ENCODE measurements at places on chromosomes 3 and 15.

DNA sequence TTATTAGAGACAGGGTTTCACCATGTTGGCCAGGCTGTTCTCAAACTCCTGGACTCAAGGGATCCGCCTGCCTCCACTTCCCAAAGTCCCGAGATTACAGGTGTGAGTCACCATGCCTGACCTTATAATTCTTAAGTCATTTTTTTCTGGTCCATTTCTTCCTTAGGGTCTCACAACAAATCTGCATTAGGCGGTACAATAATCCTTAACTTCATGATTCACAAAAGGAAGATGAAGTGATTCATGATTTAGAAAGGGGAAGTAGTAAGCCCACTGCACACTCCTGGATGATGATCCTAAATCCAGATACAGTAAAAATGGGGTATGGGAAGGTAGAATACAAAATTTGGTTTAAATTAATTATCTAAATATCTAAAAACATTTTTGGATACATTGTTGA, 45.0 kb upstream of the TKT start:
- DNase-seq = no peak

DNA sequence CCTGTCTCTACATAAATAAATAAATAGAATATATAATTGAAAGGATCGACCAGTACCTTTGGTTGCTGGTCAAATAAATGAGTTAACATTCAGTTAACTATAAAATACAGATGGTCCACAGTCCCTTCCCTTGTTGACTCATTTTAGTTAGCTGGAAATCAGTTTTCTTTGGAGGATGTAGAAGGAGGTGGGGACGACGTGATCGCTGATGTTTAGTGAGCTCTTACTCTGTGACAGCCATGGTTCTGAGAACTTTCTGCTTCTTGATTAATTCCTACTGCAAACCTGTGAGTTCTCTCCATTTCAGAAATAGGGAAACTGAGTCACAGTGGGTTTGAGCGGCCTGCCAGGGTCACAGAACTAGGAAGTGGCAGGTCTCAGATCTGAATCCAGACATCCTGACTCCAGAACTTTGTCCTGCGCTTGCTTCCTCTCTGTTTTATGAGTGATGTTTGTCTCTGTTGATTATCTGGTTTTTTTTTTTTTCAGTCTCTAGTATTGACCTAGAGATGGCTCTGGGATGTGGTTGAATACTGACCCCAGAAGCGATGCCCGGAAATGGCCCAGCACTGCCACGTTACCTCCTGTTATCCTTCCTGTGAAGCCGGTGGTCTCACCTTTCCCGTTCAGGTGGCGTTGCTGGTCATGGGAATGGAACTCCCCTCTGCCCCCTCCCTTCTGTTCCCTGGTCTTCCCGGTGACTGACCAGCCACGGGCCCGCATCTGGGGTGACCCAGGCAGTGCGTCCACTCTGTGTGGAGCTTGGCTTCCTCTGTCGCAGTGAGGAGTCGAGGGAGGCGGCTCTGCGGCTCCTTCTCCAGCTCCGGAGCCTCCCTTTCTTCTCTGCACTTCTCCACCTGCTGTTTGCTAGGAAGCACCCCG, 18.2 kb downstream of the SYNM start:
- DNase-seq = no peak

- no peak for DNase-seq
These were observed 608.4 kb upstream of the CFAP20DC start for GRCh38 chr3:59658274-59658673.

DNA sequence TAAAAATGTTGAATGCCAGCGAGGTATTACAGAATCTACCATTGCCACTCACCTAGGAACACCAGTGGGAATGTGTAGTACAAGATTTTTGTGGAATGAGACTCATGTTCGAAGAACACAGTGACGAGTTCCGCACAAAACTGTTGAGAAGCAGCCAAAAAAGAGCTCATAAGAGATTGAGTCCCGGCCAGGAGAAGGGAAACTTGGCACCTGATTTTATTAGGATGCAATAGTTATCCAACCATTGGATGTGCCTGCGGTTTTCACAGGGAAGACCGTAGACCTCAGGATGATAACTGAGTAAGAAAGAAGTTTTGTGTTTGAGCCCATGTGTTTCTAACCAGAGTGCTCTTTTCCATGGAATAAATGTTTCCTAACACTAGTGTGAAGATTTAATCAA, 88.9 kb downstream of the PTPRG start:
- DNase-seq = peak; percentile 95

DNA sequence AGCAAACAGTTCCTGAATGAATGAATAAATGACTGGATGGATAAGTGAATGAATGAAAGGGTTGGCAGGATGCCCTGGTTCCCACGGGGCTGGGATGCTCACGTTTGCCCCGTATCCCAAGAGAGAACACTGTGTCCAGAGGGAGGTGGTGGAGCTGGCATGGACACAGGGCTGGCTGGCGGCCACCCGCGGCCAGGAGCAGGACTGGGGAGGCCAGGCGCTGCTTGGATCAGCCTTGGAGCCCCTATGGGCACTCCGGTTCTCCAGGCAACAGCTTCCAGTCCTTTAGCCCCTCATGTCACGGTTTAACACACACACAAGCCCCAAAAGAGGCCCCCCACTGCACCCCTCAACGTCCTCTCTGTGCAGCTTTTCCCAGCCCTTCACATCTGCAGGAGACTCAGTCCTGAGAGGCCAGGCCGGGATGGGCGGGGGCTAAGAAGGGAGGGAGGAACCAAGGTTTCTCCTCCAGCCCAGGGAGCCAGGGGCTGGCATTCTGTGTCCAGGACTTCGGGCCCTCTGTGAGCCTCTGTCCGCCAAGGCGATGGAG, 86.0 kb upstream of the ALDH1L1 start:
- DNase-seq = no peak

- DNase-seq = peak; percentile 43
These were observed 81.7 kb downstream of the TAMM41 start for GRCh38 chr3:11764931-11765363.

DNA sequence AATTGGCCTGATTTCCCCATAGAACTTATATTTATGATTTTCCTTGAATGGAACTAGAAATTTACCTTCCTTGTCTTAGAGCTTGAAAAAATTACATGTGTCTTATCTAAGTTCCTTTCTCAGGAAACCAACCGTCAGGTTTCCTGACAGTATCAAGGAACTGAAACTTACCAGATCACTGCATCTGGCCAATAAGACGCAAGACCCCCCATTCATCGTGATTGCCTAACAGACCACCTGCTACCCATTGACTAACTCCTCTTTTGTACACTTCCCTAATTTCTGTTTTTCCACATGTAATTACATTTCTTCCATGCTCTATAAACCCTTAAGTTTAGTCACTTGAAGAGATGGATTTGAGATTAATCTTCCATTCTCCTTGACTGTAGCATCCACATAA, 517.2 kb upstream of the CBLB start:
- DNase-seq = no peak

DNA sequence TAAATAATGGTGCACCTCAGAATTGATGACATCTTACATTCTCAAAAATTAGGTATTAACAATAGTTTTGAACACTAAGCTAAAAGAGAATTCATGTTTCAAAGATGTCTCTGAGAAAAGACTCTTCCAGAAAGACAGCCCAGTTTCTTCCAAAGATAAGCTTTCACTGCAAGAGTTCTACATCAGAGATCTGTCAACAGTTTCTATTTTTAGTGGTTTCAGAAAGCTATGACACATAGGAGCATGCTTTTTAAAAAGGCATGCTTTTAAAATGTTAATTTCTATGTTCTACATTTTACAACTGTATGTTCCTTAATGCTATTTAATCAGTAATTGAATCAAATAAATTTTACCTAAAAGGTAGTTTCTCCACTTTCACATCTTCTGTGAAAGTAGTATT, 88.2 kb downstream of the PLOD2 start:
- DNase-seq = no peak

DNA sequence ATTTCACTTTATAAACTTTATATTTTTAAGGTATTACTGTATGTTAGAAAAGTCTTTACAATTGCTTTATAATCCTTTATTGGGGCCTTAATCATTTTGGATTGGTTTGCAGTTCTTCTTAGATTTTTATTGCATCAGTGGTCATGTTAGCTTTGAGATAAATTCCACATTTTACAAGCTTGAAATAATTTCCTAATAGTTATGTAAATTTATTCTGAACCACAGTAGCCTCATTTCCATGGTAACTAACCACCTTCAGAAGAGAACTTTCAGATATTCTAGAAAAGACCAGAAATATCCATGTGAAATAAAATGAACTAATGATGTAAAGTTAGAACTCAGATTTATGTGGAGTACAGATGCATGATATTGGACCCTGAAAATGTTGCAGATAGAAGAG, 94.2 kb downstream of the NEO1 start:
- no peak for DNase-seq

- DNase-seq = no peak
These were observed 246.0 kb upstream of the CBLB start for GRCh38 chr3:106114848-106115247.

DNA sequence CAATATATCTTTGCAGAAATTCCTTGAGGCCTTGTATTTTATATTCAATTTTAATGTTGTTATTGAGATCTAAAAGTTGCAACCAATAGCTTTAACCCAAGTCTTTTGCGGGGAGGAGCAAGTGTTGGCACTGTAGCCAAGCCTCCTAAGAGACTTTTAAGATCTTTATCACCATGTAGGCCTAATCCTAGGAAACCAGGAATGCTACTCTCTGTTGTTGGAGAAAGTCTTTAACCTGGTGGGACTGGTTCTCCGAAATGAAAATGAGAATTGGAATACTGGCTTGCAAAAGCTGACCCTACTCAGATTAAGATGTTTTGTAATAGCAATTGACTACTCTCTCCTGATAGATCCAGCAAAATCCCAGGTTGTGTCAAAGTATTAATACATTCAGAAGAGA, 25.8 kb downstream of the SHC4 start:
- no peak for DNase-seq

- DNase-seq = no peak
These were observed 64.9 kb downstream of the IQSEC1 start for GRCh38 chr3:13008155-13008995.

DNA sequence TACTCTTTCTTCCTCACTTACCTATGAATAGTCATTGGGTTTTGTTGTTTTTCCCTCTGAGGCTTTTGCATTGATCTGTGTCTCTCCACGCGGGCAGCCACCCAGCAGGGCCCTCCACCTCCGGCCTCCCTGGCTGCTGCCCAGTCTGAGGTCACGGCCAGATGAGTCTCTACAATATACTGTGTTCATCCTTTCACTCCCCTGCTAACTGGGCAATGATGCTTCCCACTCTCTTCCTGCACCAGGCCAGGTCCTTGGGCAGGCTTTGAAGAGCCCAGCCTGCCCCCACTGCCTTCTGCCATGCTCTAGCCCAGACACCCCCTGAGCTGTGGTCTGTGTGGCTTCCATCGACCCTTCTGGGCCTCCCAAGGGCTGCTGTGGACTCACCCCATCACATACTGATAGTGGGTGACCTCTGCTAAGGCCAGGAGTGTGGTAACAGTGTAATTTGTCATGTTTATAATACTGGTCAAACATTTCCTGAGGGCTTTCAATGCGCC, 18.0 kb downstream of the PDIA5 start:
- DNase-seq = no peak

- DNase-seq = no peak
These were observed 209.2 kb upstream of the CDIN1 start for GRCh38 chr15:36370051-36370730.

- no peak for DNase-seq
These were observed 530.7 kb downstream of the EPHB1 start for GRCh38 chr3:135325726-135326235.

- no peak for DNase-seq
These were observed 7.5 kb downstream of the GATA2 start for GRCh38 chr3:128485282-128486204.

DNA sequence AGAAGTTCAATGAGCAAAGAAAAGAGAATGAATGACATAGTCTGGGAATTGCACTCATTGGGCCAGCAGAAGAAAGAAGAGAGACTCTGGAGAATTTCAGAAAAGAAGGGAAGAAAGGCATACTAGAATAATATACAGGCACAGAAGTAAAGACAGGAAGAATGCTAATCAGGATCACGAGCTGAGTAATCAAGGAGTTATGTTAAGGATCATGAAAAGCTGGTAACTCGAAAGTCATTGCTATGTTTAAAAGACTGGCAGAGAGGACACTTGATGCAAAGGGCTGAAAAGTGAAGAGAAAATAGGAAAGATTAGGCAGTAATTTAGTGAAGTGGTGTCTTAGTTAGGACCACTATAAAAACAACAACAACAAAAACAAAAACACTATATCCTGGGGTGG, 284.1 kb downstream of the ZBBX start:
- no peak for DNase-seq

DNA sequence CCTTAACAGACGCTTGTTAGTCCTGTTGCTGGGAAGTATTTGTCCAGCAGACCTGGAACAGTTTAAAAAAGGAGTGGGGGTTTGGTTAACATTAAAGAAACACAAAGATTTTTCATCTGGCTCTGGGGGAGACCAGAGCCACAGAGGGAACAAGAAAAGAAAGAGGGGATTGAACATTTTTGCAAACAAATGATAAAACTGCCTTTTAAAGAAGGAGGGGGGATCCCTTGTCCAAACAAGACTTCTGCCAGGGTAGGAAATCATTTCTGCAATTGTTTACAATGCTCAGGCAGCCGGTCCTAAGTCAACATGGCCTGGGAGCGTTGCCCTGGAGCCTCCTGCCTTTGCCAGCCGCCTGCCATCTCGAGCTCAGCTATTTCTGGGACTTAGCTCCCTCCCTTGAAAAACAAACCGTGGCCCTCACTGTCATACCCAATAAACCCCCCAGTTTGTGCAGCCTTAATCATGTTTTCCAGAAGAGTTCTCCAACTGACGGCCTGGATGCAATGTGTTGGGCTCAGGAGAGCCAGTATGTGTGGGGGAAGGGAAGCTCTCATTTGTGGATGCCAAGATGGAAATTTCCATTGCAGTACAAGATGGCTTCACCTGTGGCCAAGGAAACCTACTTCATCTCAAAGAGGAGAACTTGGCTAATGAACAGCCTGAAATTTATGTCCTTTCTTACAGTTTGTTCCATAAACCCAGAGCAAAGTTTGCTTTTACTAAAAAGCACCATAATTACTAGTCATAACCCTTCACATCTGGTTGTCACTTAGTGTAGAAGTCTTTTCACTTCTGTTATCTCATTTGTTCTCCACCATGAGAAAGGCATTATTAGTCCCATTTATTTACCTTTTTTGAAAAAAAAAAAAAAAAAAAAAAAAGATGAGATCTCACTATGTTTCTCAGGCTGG, 75.9 kb upstream of the RNU6-1 start:
- DNase-seq = no peak

- no peak for DNase-seq
These were observed 109.5 kb downstream of the SSR3 start for GRCh38 chr3:156445117-156446090.

GRCh38 chr3:15800780-15801179, 3.0 kb upstream of the ANKRD28 start:
- DNase-seq = no peak

DNA sequence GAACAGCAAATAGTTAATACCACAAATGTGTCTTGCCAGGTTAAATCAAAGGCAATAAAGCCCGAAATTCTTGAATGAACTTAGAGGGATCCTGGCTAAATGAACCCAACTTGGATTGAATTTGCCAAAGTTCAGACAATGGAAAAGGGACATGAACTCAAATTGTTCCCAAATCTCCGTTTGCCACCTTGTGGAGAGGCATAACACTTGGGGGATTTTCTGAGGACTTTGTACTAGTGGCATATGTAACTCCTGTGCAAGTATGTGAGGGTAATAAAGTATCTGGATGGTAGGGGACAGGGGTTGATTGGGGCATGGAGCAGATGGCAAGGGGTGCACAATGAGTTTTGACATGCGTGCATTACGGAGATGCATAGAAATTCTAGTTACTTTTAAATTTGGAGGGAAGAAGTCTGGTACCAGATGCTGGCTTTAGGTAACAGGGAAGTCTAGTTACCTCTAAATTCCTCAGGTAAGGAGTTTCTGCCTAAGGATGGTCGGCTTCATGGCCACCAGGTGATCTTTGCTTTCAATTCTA, 1.2 kb upstream of the TCAIM start:
- no peak for DNase-seq

GRCh38 chr3:94070341-94070911, 7.6 kb downstream of the NSUN3 start:
- no peak for DNase-seq
